ENCODE measurements at places on chromosomes 6 and 20.

GRCh38 chr6:5827056-5827904, 179.4 kb downstream of the NRN1 start:
- no peak for DNase-seq

GRCh38 chr6:143465546-143465945, 14.9 kb downstream of the PEX3 start:
- no peak for DNase-seq

DNA sequence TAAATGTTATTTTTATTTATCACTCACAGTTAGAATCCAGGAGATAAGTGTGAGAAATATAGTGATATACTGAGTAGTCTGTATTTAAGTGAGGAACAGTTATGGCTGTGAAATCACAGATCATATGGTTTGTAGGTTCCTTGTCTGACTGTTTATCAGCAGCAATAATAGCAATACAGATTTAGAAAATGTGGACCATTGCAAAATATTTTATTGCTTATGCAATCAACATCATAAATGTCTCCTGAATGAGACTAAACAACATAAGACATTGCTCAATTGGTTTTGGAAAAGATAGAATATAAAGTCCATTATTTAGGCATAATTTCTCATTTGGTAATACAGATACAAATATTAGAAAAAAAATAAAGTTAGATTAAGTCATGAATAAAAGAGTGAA, 43.7 kb downstream of the CCDC170 start:
- DNase-seq: no peak

- DNase-seq: no peak
Measured at GRCh38 chr20:9262653-9263194, 193.8 kb downstream of the PLCB4 start.

DNA sequence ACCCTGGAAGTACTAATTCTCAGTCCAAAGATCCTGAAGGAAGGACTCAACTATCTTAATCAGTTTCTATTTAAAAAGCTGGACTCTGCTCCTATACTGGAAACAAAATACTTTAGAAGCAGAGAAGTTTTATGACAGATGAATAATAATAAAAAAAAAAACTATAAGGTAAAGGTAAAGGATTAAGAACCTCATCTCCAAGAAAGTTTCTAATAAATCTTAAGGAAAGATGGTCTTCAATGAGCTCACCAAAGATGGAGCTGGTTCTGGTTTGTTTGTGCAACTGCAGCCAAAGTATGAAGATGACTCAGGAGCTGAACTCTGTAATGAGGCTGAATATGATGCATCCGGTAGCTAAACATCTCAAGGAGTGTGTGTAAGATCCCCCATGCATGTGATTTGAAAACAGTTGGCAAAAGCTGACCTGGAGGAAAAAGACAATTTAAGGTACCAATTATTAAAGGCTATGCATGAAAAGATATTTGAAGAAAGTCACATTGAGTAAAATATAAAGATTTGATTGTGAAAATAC, 25.2 kb downstream of the MED23 start:
- no peak for DNase-seq

DNA sequence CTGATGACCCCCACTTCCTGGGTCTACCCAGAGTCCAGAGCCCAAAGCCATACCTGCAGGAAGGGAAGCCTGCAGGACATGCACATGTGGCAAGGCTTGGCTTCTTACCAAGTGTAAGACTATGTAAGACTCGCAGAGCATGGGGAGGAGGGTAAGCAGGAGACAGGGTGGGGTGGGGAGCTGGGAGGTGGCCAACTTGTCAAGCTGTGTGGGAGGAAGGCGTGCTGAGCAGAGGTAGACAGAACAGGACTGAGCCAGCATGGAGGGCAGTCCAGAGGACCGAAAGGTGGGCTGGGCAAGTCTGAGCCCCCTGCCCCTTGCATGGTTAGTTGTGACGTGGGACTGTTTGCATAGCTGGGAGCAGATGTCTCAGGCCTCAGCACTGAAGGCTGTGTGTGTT, 53.4 kb upstream of the RNF24 start:
- DNase-seq: no peak

DNA sequence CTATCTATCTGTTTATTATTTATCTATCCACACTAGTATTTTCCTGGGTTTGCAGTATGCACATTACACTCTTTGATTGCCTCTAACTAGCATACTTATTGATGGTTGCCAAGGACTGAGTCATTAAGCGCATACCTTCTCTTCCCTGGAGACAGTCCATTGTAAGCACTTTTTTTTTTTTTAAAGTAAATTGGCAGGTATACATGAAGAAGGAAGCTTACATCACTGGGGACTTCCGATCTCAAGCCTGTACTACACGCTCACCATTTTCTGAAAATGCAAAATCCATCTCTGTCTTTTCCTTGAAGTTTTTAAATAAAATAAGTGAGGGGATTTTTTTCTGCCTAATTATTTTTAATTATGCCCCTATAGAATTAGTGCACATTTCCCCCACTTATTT, 63.5 kb downstream of the HMGN3 start:
- no peak for DNase-seq

- no peak for DNase-seq
Measured at GRCh38 chr6:36930483-36930882, 24.1 kb upstream of the PI16 start.

DNA sequence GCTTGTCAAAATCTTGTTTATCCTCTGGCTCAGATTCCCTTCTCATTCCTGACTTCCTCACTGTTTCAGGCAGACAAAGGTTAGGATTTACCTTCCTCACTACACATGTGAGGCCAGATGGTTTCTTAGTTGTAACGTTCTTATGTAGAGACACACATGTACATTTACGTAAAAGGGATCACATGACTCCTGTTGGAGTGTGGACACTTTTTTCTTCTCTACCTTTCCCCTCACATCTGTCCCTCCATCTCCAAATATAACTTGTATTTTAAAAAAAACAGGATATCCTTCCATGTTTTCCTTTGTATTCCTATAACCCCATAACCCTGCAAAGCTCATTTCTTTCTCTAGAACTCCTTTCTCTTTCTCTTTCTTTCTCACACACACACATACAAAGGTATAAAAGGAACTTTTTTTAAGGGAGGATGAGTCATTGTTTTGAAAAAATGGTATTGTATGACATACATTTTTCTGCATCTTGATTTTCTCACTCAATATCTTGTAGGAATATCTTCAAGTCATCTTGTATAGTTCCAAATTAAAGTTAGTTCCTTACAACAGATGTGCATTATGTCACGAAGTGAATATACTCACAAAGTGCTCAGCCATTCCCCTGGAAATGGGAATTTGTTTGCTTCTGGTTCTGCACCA, 78.2 kb upstream of the SULF2 start:
- DNase-seq: no peak

- DNase-seq: no peak
Measured at GRCh38 chr20:6081236-6081635, 27.4 kb upstream of the LRRN4 start.

DNA sequence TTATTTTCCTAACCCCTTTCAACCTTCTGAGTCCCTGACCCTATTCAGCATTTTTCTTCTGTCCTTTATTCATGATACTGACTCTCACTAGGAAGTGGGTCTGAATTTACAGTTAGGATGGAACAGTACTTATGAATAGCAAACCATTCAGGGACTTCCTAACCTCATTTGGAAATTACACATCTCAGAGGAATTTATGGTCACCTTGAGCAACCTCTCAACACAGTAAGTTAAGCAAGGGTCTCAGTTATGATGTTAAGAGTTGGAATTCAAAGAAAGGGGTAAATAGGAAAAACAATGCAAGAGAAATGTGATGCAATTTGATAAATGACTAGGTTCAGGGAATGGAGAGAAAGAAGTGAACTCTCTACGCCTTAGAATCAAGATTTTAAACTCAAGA, 97.3 kb downstream of the GPR6 start:
- no peak for DNase-seq

- no peak for DNase-seq
Measured at GRCh38 chr20:34578521-34578920, 20.0 kb downstream of the MAP1LC3A start.

DNA sequence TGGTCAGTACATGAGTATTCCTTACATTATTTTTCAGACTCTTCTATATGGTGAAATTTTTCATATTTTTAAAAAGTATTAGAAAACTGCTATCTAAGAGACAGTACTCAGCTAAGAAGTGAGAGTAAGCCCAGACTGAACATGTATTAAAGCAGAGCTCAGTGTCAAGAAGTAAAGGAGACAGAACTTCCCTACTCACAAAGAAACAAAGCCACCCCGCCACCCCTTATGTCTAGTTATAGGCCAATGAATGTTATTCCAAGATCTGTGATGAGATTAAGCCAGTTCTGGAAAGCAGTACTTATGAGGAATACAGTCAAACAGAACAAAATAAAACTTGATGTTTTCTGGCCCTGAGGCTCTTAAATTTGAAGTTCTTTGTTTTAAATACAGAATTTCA, 114.5 kb downstream of the RNGTT start:
- DNase-seq: no peak

- DNase-seq: no peak
Measured at GRCh38 chr20:16922834-16923233, 174.7 kb downstream of the OTOR start.

DNA sequence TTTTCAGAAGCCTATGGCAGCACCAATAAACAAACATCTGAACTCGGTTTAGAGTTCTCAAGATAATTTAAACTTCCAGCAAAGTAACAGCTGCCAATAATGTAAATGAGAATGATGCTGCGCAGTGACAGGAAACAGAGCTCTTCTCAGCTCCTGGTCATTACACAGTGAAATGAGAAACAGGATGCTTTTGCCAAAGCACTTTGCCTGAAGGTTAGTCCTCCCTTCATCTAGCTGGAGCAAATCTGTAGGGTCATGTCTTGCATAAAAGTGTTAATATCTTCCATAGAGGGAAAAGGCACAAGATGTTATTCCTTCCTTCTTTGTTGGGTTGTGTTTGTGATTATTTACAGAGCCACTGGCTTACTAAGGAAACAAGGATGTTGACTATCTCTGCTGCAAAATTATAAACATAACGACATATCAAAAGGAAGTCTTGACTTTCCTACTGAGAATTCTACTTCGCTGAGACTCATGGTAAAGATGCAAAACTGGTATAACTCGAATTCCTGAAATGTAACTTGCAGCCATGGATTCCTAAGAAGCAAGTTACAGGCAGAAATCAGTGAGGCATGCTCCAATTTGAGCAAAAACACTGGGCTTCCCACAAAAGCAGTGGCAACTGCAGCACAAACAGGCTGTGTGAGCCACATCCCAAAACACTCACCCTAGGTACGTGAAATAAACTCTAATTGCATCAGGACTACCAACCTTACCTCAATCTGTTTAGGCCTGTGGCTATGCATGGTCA, 102.5 kb upstream of the BEND6 start:
- no peak for DNase-seq

DNA sequence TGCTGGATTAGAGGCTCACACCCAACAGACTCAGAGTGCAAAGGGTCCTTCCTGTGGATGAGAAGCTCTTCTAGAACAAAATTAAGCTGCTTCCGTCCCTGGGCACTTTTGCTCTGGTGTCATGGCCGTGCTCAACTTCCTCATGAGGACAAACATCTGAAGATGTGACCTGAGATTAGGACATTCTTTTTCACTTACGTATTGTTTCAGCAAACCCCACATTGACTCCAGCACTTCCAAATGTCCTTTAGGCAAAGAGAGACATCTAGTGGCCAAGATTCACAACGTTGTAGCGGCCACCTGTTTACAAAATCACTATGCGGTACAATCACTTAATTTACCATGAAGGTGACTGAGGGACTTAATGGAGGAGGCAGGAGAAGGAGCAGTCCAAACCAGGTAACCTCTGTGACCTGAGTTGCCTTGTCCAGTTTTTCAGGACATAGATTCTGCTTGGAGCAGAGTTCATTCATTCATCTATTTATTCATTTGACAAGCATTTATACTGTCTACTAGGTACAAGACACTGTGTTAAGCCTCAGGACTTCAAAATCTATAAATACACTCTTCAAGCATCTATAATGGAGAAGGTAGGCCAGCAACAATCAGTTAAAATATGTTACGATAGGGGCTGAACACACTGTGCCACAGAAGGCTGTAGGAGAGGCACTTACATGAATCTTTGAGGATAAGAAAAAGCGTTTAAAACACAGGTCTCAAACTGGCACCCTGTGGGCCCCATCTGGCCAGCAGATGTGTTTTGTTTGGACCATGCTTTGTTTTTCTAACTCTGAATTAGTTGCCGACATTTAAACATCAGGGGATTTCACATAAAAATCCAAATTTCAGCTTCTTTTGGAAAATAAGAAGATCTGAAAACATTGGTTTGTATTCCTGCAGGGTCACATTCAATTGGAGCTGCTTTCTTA, 5.6 kb upstream of the ADGRF1 start:
- no peak for DNase-seq

DNA sequence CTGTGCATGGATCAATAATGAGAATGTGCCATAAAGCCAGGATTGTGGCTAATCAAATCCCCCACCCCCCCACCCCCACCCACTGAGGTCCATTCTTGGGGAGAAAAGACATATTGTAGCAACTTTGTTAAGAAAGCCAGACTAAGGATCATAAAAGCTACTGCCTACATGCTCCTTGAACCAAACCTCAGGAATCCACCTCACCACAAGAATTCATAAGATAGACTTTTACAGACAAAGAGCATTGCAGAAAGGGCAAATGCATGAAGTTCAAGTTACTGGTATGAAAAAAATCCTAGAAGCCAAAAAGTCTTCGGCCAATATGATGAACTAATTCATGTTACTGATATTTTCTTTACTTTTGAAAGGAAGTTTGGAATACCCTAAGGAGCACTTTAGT, 187.9 kb upstream of the ARID1B start:
- DNase-seq: no peak

DNA sequence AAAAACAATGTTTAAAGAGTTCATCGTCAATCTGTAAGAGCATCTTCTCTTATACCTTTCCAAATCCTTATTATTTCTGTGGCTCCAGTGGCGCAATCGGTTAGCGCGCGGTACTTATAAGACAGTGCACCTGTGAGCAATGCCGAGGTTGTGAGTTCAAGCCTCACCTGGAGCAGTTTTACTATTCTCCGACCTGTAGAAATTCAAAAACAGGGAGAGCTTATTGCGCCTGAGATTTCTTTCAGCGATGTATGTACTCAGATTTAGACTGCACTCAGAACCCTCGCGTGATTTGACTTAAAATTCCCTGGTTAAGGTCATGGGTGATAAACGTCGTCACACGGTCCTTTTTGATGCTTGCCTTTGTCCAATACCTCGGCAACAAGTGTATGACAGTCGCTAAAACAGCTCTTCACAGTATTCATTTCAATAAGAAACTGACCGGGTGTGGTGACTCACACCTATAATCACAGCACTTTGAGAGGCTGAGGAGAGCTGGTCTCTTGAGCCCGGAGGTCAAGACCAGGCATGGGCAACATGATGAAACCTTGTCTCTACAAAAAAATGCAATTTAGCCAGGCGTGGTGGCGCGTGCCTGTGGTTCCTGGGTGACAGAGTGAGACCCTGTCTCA, 11.9 kb downstream of the GPX5 start:
- no peak for DNase-seq

- no peak for DNase-seq
Measured at GRCh38 chr6:106315765-106316374, 9.7 kb downstream of the ATG5 start.

DNA sequence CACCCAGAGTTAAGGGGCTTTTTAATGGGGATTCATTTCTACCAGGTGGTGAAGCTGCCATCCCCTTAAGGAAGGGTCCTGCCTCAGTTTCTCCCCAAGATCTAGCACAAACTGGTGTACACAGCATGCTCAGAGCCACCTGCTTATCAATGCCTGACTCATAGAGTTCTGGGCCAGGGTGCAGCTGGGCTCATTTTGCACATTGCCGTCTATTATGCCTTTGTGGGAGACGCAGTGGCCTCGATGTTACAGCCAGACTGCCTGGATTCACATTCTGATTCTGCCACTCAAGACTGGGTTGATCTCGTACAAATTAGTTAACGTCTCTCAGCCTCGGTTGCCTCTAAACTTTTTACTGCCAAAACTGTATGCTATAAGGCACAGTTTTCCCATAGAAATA, 365.7 kb downstream of the ZFAND3 start:
- DNase-seq: no peak

Data from stimulated activated CD8-positive, alpha-beta memory T cell treated with anti-CD3 and anti-CD28 coated beads, Interleukin-7, amount 100 ng/mL, for 1 hour (primary cell).